WTC11 (cell line): ENCODE measurements at places on chromosomes 5 and 9.

DNA sequence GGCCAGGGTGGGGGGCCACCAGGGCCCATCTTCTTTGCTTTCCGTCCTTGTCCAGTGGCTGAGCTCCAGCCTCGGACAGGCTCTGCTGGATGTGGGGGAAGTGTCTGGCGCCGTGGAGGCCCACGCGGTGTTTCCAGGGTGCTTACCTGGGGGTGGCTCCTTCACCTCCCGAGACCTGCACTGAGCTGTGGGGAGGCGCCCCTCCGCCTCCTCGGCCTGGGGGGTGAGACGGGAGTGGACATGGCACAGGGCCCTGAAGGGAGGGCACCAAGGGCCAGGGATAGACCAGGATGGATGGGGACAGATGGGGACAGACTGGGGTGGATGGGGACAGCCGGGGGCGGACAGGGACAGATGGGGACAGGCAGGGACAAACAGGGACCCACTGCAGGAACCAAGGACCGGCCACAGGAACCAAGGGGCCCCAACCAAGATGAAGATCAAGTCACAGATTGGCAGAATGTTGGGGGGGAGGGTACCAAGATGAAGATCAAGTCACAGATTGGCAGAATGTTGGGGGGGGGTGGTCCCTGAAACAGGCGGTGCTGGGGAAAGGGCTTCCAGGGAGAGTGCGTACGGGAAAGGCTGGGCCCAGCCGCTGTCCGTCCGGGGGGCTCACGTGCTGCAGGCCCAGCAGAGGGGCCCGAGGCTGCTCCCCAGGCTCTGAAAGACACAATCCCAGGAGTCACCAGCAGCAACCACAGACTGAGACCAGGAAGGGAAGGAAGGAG lies 13.3 kb upstream of the QSOX2 start:
- no peak for DNase-seq

- no peak for DNase-seq
Observed at GRCh38 chr9:24939109-24939850, 393.6 kb upstream of the IZUMO3 start.

DNA sequence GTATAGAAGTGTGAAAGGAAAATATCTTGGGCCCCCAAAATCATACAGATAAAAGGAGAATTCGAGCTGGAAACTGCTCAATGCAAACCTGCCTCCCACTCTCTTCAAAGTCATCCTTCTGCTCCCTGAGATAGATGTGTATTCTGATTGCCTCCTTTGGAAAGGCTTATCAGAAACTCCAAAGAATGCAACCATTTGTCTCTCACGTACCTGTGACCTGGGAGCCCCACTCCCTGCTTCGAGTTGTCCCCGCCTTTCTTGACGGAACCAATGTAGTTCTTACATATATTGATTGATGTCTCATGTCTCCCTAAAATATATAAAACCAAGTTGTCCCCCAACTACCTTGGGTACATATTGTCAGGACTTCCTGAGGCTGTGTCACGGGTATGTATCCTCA lies 163.8 kb downstream of the DIRAS2 start:
- DNase-seq: no peak

DNA sequence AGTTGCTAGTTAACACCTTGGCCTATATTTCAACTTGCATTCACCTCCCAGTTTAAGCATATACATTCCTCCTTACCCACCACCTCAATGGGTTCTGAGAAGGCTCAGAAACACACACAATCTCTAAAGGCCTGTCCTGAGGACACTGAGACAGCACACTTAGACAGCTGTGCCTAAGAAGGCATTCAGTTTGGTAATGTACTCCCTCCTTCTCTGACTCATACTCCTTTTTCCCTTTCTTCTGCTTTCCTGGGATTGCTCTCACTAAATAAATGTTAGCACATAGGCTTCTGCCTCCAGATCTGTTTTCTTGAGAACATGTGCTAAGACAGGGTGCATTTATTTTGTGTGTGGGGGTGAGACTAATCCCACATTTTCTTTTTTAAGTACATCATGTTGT lies 456.8 kb upstream of the CDH6 start:
- no peak for DNase-seq

- DNase-seq: no peak
Observed at GRCh38 chr9:85716031-85716877, 25.5 kb downstream of the AGTPBP1 start.

DNA sequence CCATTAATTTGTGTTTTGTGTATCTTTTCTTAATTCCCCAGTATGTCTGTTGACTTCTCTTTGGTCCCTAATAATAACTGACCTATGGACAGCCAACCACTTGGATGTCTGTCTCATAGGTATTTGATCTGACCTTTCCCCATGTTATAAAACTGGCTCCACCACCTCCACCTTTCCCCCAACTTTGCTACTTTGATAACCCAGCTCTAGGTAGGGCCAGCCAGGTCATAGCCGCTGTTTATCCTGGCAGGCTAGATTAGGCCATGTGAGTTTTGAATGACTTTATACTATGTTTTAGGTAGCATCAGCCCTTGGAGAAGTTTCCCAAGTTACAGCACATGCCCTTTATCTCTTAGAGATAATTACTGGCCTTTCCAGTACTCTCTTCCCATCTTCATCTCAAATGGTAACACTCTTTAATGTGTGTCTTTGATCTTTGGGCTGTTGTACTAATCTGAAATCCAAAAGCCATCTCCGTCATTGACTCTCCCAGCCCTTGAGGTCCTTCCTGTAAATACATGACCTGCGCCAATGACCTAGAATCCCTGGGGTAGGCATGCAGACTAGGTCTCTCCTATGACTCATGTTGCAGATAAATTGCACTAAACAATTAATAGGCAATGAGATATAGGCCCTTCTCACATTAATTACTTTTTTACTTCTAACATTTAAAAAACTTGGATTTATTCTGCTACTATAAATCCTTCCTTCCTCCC lies 152.6 kb downstream of the CD180 start:
- no peak for DNase-seq

GRCh38 chr9:106156465-106156864 lies 462.1 kb downstream of the TMEM38B start:
- no peak for DNase-seq

- no peak for DNase-seq
Observed at GRCh38 chr5:152933056-152933455, 528.0 kb upstream of the NMUR2 start.

DNA sequence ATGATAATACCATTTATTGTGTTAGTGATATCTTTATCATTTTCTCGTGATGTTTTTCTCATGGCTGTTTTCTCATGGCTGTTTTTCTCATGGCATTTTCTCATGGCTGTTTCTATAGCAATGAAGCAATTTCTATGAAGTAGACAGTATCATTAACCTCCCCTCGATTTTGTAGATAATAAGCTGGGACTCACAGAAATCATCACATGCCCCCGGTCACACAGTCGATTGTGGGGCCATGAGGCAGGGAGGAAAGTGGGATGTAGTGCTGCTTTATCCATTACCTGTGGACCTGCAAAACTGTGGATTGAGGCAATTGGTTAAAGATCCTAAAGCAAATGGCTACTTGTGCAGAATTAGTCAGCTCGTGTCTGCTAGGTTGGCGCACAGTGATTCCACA lies 47.3 kb downstream of the TGFBI start:
- no peak for DNase-seq

DNA sequence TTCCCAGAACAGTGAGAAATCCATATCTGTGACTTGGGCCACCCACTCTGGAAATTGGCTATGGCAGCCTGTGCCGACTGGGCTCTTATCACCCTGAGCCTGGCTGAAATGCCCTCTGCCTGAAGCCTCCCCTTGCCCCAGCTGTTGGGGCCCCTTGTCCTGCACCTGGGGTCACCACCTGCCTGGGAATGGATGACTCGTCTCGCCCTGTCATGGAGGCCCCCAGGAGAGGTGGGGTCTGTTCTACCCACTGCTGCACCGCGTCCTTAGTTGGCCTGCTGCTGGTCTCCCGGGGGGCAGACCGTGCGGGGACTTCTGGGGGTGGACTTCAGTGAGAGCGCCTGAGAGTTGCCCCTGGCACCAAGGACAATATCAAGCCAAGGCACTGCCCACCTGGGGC lies 46.6 kb upstream of the COL5A1 start:
- no peak for DNase-seq

DNA sequence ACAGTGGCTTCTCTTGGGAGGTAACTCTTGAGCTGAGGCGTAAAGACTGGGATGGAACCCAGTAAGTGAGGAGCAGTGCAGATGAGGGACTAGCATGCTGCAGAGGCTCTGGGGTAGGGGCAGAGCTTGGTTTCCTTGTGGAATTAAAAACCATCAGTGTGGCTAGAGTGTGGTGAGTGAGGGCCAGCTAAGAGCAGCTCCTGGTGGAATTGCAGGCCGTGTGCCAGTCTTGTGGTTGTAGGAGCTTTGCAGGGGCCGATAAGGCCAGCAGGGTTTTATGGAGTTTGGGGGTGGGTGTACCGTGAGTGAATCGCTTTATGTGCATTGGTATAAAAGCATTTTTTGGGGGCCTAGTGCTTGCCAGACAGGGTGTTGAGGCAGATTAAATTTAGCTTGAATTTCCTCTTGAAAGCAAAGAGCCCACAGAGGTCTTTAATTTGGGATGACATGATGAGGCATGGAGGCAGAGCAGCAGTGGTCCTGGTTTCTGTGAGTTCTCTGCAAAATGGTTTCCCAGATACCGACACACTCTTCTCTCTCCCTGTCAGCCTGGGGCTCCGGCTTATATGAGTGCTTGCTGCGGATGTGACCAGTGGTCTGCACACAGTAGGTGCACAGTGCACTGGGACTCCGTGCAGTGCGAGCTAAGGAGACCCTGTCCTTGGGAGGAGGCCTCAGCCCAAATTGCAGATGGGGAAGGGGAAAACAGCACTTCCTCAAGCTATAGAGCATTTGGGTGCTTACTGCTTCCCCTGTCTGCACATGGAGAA lies 176.4 kb upstream of the PITX1 start:
- no peak for DNase-seq

GRCh38 chr5:82023644-82024043 lies 51.8 kb downstream of the ATG10 start:
- DNase-seq: no peak

DNA sequence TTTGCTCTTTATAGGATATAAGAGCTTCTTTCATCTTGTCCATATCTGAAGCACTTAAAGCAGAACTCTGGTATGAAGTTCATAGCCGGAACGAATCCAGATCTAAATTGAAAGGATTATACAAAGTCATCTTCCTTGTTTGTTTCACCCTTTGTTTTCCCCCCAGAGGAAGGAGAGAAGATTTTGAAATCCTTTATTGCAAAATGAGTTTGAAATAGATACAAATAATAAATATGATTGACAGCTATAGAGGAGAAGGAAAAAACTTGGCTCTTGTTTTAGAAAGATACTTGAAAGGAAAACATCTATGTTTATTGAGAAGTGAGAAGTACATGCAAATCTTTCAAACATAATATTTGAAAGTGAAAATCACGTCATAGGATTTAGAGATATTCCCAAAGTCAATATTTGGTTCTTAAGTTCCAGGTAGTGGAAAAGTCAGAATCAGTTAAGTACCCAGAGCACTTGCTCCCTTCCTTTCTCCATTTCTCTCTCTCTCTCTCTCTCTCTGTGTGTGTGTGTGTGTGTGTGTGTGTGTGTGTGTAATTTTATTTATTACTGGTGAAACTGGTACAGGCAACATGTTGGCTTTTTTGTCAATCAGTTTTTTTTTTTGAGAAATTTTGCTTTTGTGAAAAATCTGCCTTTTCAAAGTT lies 27.2 kb downstream of the PAM start:
- no peak for DNase-seq

GRCh38 chr5:29833394-29833793 lies 1360.1 kb upstream of the CDH6 start:
- no peak for DNase-seq

DNA sequence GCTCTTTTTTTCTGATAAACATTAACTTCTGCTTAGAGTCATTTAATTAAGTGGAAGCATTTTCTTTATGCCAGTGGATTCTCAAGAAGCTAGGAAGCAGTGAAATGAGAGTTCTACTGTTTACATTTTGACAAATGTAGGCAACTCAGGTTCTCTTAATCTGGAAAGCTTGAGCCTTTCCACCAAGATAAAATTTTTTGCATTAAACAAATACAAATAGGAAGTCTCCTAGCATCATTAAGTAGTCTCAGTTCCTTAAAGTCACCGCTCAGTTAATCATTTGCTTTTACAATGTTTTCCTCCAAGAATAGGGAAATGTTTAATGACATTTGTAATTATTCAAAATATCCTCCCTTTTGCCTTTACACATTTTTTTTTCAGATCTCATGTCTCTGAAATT lies 290.4 kb upstream of the PDE4D start:
- DNase-seq: no peak

GRCh38 chr5:127970854-127971425 lies 112.6 kb upstream of the SLC12A2 start:
- no peak for DNase-seq

DNA sequence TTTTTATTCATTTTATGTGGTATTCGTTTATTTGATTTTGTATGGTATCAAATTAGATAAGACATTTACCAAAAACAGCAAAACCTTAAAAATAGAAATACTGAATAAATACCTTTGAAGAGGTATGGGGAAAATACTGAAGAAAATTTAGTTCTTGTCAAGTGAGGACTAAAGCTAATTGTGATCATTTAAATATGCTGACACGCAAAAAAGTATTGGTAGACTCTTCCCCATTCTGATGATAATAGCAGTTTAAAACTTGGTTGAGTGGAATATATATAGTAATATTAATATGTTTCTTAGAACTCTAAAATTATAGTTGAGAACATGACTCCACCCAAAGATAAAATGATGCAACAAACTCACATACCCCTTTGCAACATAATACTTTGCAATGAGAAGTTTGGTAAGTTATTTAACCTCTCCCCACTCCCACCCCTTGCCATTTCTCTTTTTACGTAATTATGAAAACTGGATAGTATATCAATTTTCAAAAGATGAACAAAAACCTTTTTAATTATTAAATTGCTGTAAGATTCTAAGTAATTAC lies 30.1 kb upstream of the SNX24 start:
- no peak for DNase-seq
